ENCODE measurements at places on chromosomes 2 and 18.
A peak's percentile ranks its signal among the peaks of the same experiment; 100 is the strongest.

DNA sequence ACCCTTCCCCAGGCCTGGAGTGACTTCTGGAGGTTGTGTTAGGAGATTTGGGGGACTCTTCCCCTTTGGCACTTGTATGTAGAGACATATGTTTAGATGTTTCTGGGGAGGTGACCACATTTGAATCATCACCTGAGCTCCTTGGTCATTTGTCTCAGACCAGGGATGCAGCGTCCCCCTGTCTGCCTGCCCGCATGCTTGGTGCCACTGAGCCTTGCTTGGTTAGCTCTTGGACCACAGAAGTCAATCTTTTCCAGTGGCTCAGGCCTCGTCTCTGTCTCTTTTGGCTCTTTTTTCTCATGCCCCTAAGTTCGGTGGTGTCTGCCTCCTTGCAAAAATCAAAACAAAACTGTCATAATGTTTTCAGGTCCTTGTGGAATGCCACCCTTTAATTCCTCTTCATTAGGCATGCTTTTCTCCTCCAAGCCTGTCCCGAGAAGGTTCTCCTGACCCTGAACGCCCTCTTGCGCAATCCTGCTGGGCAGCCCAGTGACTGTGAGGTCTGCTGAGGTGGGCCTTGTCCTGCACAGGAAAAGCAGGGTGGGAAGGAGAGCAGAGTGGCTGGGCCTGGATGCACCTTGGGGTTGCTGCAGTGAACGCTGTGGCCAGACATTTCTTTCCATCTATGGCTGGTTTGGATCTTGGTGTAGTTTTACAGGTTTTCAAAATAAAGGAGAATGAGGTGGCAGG, 24.9 kb downstream of the GLI2 start:
- DNase-seq = no peak

DNA sequence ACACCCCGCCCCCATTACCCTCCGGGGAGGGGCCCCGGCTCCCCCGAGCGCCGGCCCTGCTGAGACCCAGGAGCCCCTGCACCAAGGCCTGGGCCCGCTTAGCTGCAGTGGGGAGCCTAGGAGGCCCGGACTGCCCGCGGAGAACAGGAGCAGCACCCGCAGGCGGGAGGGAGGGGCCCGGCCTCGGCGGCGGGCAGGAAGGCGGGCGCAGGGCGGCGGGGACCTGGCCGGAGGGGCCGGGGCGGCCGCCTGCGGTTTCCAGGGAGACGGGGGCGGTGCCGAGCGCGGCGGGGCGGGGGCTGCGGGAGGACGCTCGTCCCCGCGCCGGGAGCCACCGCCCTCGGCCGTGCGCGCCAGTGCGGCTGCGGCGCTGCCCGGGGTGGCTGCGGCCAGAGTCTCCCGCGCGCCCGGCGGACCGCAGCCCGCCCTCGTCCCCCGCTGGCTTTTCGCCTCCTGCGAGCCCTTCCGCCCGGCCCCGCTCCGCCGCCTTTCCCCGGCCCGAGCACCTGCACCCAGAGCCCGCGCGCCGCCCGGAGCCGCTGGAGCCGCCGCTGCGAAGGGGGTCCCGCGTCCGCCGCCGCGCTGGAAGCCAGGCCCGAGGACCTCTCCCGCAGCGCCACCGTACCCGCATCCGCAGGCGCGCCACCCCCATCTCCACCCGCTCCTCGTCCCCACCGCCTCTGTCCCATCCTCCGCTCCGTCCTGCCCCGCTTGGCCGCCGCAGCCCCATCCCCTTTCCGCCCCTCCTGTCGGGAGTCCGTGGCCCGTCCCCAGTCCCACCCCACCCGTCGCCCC, 17.2 kb downstream of the GPC1 start:
- no peak for DNase-seq

- no peak for DNase-seq
These were observed 58.9 kb upstream of the ZNF516 start for GRCh38 chr18:76553715-76554546.

GRCh38 chr2:55012672-55013484, 37.4 kb downstream of the RTN4 start:
- DNase-seq = no peak

GRCh38 chr2:174012347-174013314, 47.5 kb upstream of the SP3 start:
- DNase-seq = peak; percentile 8

- DNase-seq = no peak
These were observed 570.0 kb upstream of the CRIM1 start for GRCh38 chr2:35785564-35785963.

DNA sequence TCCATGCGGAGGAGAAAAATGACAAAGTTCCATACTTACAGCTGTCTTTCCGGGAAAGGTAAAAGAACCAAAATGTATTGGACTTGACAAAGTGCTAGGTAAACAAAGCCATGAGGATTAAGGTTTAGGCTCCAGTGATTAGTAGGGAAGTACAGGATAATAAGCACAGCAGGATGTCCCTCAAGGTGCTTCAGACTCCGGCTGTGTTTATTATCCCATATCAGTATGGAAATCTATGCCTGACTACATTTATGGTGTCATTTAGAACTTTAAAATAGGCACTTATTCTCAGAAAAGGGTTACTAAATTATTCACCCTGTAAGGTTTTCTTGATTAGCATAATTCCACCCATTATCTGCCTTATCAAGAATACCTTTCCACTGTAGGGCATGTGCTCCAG, 136.3 kb upstream of the CCDC68 start:
- DNase-seq = no peak

DNA sequence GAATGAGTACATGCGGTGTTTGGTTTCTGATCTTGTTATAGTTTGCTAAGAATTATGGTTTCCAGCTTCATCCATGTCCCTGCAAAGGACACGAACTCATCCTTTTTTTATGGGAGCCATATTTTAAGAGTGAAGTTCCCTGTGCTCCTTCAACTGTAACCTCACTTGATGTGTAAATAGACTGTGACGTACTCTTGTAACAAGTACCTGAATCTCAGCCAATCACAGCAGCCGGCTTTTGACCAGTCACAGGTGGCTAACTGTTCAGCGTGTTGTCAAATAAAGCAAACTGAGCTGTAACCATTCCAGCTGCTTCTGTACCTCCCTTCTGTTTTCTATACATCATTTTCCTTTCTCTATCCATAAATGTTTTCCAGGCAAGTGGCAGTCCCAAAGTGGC, 774.3 kb upstream of the HS6ST1 start:
- no peak for DNase-seq

DNA sequence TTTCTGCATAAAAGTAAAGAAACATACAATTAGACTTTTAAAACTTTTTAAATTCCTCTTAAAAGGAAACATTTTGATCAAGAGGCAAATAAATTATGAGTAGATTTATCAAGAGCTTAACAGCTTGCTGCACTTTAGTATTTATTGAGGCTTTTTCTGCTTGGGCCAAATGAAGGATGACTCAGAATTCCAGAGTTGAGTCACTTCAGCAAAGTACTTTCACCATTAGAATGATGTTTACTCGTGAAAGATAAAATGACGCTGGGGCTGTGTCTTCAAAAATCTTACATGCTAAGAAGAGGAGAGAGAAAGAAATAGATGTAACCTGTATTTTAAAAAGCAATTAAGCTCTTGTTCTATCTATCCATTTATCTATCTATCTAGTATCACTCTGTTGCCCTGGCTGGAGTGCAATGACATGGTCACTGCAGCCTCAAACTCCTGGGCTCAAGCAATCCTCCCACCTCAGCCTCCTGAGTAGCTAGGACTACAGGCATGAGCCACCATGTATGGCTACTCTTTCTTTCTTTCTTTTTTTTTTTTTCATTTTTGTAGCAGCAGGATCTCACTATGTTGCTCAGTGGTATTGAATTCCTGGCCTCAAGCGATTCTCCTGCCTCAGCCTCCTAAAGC, 75.3 kb upstream of the RIOK3 start:
- DNase-seq = no peak

GRCh38 chr2:96826546-96827278, 10.6 kb downstream of the CNNM3 start:
- no peak for DNase-seq

- no peak for DNase-seq
These were observed 6.2 kb downstream of the VPS54 start for GRCh38 chr2:64013053-64013452.

DNA sequence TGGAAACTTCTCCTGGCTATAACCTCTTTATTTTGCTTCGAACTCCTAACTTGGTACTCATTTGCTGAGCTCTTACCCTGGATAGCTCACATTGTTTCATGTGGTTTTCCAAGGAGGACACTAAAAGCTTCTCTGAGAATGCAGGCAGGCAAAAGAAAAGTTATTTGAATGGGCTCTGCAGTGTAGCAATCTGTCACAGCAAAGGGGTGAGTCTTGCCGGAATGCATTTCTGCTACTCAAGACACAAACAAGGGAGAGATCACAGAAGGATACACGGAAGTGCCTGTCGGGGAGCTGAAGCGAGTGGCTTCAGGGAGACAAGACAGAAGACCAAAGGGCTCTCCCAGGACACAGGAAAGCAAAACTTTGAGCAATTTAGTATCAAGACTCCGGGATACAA, 265.4 kb downstream of the SS18 start:
- no peak for DNase-seq

- DNase-seq = no peak
These were observed 82.7 kb downstream of the FAM168B start for GRCh38 chr2:131010566-131010965.

GRCh38 chr2:88852753-88853402, 161.4 kb downstream of the RPIA start:
- no peak for DNase-seq

DNA sequence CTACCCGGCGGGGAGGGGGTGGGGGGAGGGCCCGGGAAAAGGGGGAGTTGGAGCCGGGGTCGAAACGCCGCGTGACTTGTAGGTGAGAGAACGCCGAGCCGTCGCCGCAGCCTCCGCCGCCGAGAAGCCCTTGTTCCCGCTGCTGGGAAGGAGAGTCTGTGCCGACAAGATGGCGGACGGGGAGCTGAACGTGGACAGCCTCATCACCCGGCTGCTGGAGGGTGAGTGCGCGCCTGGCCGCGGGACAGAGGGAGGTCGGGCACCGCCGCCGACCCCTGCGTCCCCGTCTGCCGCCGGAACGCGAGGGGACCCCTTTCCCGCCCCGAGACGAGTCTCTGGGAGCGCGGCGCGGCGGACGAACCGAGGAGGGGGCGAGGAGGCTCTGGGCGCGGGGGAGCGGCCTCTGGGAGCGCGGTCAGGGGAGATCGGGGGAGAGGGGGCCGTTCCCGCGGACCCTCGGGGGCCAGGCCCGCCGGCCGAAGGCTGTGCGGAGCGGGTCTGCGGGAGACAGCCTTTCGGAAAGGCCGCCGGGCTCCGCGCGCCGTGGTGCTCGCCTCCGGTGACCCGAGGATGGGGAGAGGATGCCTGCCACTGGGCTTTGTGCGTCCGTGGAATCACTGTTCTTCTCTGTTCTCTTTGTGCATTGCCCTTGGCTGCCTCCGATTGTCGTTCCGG, 463 bp downstream of the PPP1CB start:
- DNase-seq = no peak
